H7 (cell line): ENCODE measurements at places on chromosomes 12 and 14.

- DNase-seq = no peak
These were observed 8.4 kb downstream of the KRT8 start for GRCh38 chr12:52896190-52897100.

- no peak for DNase-seq
These were observed 1458.9 kb upstream of the FLRT2 start for GRCh38 chr14:84071061-84071460.

DNA sequence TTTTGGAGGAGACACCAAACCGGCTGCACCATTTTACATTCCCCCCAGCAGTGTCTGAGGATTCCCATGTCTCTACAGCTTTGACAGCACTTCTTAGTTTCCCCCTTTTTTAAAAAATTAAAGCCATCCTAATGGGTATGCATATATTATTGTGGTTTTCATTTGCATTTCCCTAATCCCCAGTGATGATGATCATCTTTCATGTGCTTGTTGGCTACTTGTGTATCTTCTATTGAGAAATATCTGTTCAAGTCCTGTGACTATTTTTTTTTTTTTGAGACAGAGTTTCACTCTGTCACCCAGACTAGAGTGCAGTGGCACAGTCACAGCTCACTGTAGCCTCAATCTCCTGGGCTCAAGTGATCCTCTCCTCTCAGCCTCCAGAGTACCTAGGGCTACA is 23.2 kb upstream of the ASPG start:
- no peak for DNase-seq

DNA sequence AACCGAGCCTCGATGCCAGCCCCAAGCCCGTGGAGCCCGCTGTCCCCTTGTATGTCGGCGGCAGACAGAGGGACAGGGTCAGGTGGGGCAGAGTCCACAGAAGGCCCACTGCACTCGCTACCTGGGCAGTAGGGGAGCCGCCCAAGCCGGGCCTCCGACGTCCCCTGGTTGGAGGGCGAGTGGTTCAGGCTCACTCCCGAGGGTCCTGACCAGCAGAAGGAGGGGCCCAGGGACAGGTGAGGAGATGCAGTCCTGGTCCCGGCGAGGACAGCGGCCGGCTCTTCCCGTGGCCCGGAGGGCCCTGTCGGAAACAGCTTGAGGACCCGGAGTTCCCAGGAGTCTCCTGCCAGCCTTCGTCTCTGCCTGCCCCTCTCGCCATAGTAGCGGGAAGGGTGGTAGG is 216.7 kb upstream of the SFSWAP start:
- DNase-seq = no peak

GRCh38 chr12:6279256-6279628 is 31.2 kb upstream of the PLEKHG6 start:
- no peak for DNase-seq
